Renal cortex interstitium (tissue), 15 donors: ENCODE measurements at places on chromosomes 6 and 20. TPM values are rescaled to one million over a fixed set of nuclear protein-coding genes. Genes with fewer than 3 reads are reported as not detected.

LTB gene
- polyA plus RNA-seq: 0.53 TPM

DNA sequence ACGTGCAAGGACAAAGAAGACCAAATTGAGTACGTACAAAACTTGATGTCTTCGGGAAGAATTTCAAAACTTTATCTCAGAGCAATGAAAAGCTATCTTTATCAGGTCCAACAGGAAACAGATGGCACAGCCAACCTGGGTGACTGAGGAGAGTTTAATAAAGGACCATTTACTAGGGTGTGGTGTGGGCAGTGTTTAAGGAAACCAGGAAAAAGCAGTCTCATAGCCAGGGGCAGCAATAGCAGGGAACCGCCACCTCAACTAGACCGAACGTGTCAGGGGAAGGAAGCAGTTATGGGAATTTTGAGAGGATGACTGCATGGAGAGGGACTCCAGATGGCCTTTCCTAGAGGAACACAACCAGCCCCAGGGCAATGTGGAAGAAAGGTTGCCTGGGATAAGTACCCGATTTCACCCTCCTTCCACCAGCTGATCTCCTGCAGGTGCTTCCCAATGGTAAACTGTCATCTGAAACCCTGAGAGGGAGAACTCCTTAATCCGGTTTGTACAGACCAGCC lies 15.2 kb upstream of the TAAR5 start:
- DNase-seq: no peak

- no peak for DNase-seq
Observed at GRCh38 chr20:3177746-3178485, 4.6 kb upstream of the LZTS3 start.

GRCh38 chr6:133991096-133991593 lies 38.1 kb downstream of the TBPL1 start:
- DNase-seq: no peak

DNA sequence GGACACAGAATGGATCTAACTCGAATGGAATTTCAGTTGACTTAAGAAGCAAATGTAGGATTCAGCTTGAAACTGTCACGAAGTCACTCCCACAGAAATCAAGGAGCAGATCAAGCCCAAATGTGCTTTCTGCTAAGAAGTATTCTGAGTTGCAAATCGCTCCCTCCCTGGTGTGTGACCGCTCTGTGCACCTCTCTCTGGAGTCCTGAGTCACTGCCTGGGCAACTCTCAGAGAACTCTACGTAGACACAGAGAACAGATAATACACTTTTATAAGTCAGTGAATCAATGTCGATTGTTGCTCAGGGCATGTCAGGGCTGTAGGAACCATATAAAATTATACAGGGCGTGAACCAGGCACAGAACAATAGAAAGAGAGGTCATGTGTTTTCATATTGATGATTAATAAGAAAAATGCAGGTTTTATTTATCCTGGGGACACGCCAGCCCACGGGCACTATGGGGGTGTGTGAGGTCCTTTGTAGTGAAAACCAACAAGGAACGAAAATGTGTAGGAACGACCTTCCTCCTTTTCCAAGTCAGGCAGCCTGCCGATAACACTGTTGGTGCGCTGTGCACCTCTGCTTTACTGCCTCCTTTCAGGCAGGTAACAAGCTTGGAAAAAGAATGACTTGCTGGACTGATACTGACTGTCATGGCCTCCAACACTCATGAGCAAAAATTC lies 248.1 kb upstream of the FOXQ1 start:
- no peak for DNase-seq

CTAGE9 gene
- not detected for polyA plus RNA-seq
